ENCODE measurements at places on chromosomes 4 and X.

DNA sequence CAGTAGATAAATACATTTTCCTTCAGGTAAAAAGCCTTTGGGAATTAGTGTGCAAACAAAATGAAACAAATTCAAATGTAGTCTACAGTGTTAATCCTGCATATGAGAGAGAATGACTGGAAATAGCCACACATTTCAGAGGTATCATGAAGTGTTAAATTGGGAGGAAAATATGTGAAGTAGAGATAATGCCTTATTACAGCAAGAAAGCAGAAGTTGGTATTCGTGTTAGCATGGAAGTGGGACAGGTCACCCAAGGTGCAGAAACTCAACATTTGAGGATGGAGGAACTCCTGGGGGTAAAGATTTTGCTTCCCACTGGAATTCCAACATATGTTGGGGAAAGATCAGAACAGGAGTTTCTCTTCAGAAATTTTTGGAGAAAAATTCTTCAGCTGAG, 51.3 kb downstream of the EMCN start:
- no peak for DNase-seq

- DNase-seq = peak; percentile 86
Measured at GRCh38 chr4:8315435-8316250, 46.1 kb downstream of the HTRA3 start.

DNA sequence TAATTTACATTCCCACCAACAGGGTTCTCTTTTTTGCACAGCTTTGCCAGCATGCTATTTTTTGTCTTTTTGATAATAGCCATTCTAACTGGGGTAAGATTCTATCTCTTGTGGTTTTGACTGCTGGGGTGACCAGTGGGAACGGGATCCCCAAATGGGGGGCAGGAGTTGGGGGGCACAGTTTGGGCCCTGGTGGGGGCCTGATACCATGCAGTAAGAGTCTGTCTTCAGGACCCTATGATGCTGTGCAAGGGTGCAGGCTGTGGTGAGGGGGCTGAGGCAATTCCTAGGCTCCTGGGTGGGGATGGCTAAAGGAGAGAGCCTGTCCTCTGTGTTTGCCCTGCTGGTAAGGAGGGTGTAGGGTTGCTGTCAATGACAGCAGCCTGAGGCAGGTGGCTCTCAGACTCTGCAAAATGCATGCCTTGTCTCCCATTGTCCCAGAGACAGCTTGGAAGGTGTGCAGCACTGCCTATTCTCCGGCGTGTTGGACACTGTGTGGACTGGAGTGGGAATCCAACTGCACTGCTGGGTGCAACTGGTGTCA, 172.7 kb upstream of the ARHGAP24 start:
- no peak for DNase-seq

DNA sequence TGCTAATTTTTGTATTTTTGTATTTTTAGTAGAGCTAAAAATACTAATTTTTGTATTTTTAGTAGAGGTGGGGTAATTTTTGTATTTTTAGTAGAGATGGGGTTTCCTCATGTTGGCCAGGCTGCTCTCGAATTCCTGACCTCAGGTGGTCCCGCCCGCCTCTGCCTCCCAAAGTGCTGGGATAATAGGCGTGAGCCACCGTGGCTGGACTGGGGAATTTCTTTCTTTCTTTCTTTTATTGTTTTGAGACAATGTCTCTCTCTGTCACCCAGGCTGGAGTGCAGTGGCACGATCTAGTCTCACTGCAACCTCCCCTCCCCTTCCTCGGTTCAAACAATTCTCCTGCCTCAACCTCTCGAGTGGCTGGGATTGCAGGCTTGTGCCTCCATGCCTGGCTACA, 83.0 kb downstream of the FAM193A start:
- DNase-seq = no peak

DNA sequence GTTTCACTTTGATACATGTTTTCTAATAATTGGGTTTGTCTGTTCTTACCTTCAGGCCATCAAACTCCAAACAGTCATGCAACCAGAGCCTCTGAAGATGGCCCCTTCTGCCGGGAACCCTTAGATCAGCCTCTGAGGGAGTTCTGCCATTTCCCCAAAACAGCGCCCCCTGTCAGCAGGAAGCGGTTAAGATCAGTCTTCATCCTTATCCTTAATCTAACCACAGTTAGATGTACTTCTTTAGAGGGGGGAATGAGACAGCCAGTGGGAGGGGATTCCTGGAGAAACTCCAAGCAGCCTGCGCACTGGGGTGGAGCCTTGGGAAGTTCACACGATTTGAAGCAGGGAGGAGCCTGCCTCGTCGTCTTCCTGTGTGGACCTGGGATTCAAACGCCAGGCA, 185.4 kb downstream of the INPP4B start:
- no peak for DNase-seq

GRCh38 chrX:130623518-130623917, 221.7 kb downstream of the RBMX2 start:
- no peak for DNase-seq

GRCh38 chrX:106951230-106951629, 31.0 kb downstream of the CLDN2 start:
- DNase-seq = no peak

- no peak for DNase-seq
Measured at GRCh38 chr4:163380703-163381102, 37.0 kb downstream of the NPY5R start.

GRCh38 chr4:5972571-5972970, 45.7 kb downstream of the C4orf50 start:
- no peak for DNase-seq

- DNase-seq = no peak
Measured at GRCh38 chrX:32126997-32127396, 1055.2 kb upstream of the FTHL17 start.

GRCh38 chr4:173766171-173766600, 236.2 kb upstream of the HAND2 start:
- DNase-seq = no peak

GRCh38 chr4:139808808-139809756, 143.5 kb downstream of the MGST2 start:
- no peak for DNase-seq

- no peak for DNase-seq
Measured at GRCh38 chr4:5890063-5890727, 2.7 kb downstream of the CRMP1 start.

DNA sequence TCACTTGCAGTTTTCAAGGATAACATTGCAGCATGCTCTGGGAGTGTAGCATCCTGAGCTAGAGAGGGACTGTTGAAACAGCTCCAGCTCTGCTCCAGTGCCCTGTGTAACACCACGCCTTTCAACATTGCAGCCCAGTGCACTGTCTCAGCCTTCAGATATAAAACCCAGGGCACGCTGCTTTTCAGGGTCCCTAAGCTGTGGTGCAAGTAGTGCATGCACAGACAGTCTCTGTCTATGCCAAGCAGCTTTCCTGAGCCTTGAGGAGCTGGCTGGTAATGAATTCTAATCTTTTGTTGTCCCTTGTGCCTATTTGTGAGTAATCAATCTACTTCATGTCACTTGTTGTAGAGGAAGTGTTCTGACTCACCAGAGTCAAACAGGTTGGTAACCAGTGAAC, 897.0 kb downstream of the ARAP2 start:
- DNase-seq = no peak

GRCh38 chr4:1764670-1765069, 28.4 kb upstream of the FGFR3 start:
- DNase-seq = no peak

- no peak for DNase-seq
Measured at GRCh38 chr4:139764182-139764581, 98.6 kb downstream of the MGST2 start.

DNA sequence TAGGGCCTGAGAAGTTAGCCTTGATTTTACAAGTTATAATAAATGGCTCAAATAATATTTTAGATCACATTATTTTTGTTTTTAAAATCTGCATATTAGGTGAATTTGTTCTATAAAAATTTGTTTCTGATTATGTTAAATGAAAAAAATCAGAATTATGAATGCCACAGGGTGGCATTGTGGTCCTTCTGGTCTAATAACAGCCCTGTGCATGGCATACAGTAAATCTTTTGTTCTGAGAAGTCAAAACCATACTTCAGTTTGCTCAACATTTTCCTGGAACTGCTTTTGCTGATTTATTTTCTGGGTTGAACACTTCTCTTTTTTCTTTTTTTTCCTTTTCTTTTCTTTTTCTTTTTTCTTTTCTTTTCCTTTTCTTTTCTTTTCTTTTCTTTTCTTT, 101.0 kb upstream of the UBQLN2 start:
- DNase-seq = no peak

DNA sequence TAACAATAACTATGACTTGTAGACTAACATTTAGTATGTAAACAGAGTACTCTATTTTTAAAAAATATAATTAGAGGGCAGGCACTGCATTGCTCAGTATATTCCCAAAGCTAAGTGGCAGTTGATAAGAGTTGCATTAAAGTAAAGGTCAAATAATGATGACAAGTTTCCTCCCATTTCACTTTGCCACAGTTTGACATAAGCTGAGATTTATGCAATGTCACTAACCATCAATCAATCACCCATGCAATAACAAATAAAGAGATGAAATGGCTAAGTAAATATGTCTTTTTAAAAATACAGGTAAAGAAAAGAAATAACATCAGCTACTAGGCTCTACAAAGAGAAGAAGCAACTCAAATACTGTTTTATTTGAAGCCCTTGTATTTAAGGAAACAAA, 673.4 kb downstream of the PCDH18 start:
- DNase-seq = no peak

- no peak for DNase-seq
Measured at GRCh38 chr4:116066711-116067245, 953.4 kb upstream of the NDST4 start.

DNA sequence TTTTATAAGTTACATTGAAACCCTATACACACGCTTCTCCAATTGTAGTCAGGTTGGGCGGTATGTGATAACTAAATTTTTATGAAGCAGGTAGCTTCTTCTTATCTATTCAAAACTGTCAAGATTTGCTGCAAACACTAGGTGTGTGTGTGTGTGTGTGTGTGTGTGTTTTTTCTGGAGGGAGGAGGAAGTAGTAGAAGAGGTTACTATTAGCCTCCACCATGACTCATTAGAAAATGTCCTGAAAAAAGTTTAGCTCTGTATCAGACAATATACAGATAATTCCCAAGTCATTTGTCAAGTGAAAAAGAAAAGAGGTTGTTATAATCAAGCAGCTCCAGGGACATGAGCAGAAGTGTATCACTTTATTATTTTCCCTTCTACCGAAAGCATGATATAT, 33.9 kb downstream of the PCDH7 start:
- DNase-seq = no peak

- no peak for DNase-seq
Measured at GRCh38 chr4:140242357-140243277, 88.6 kb upstream of the MAML3 start.

GRCh38 chr4:69095301-69095731, 958 bp upstream of the UGT2B7 start:
- DNase-seq = no peak

DNA sequence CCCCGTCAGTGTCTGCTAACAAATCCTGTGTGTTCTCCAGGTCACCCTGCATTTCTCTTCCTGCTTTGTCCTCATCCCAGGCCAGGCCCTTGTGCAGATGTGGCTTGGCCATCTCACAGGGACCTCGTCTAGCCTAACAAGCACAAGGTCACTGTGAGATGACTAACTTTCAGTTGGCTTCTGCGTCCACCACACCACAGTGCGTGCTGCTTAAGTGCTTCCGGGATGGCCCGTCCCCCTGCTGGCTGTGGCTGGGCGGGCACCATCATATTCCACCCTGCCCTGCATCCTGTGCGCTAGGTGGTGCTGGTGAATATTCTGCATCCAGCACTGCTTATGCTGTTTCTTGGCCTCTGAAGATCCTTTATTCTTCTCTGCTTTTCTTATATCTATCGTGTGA, 33.8 kb downstream of the RBBP7 start:
- no peak for DNase-seq

GRCh38 chr4:118254368-118254767, 98.4 kb downstream of the PRSS12 start:
- DNase-seq = no peak

DNA sequence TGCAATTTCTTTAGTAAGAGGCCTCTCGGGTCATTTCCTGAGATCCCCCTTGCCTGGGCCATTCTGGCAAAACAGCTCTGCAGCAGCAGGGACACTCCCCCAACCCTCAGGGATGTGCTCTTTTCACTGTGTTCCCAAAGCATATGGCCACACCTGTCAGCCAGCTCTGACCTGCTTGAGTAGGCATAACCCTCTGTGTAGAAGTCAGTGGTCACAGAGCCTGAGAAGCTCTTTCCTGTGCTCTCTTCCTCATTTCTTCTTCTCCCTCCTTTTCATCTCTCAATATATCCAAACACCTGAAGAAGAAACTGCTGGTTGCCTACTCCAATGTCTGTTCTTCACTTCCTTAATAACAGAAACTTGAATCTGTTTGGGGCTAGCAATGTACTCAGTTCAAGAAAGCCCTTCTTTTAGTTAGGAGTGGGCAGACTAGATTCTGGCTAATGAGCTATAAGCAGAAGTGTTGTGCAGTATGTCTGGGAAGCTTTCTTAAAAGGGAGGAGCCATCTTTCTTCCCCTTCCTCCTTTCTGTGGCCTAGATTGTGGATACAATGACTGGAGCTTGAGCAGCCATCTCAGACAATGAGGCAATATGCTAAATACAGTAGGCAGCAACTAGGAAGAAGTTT, 73.3 kb downstream of the PRPS1 start:
- no peak for DNase-seq

- DNase-seq = no peak
Measured at GRCh38 chr4:155972098-155972497, 18.4 kb upstream of the CTSO start.

GRCh38 chr4:176508780-176509331, 189.1 kb downstream of the SPCS3 start:
- DNase-seq = no peak

DNA sequence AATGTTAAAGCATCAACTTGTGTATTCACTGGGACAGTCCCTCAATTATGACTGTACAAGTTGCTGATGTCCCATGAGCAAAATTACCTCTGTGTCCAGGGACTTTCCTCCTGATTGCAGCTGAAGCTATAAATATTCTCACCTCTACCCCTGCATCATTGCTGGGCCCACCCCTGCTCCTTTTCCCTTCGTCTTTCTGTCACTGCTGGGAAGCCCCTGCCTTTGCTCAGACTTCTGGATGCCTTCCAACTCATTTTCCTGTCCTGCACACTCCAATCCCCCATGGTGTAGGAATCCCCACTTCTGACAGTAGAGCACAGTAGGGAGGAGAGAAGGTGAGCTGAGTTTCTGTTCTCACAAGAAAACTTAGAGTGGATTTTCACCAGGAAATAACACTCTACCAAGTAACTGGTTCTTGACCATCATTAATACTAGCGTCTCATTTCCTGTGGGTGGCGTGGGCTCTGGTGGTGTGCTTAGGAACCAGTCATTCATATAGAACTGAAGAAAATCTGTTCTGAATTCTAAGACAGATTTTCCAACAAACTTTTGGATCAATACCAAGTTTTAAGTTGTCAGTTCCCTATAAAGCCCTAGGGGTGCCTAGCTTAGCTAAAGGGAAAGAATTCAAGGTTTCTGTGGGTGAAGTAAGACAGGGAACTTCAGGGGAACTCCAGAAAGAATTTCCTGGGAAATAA, 136.2 kb upstream of the MED14 start:
- DNase-seq = no peak

GRCh38 chr4:176534566-176534965, 214.8 kb downstream of the SPCS3 start:
- DNase-seq = peak; percentile 39

- DNase-seq = peak; percentile 54
Measured at GRCh38 chrX:15373976-15374375, 10.2 kb downstream of the VEGFD start.

GRCh38 chr4:157005193-157005592, 33.6 kb upstream of the PDGFC start:
- DNase-seq = no peak

All from HFF-Myc (cell line).